ENCODE measurements at places on chromosomes 6 and 20.

DNA sequence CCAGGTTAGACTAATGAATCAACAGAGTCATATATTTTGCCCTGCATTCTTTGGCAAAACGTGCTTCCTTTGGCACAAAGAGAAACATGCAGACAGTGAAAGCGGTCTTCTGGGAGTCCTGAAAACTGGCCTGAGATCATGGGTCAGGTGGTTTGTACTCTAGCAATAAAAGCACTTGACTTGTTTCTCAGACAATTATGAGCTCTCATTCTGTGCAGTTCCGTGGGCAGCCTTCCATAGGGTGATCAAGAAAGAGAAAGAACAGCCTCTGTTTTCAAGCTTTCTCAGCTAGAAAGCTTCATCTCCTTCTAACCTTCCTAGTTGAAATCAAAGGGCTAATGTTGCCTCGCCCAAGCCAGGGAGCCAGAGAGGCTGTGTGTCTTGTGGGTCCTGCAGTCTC lies 62.7 kb upstream of the ISM1 start:
- peak; percentile 10 for DNase-seq

DNA sequence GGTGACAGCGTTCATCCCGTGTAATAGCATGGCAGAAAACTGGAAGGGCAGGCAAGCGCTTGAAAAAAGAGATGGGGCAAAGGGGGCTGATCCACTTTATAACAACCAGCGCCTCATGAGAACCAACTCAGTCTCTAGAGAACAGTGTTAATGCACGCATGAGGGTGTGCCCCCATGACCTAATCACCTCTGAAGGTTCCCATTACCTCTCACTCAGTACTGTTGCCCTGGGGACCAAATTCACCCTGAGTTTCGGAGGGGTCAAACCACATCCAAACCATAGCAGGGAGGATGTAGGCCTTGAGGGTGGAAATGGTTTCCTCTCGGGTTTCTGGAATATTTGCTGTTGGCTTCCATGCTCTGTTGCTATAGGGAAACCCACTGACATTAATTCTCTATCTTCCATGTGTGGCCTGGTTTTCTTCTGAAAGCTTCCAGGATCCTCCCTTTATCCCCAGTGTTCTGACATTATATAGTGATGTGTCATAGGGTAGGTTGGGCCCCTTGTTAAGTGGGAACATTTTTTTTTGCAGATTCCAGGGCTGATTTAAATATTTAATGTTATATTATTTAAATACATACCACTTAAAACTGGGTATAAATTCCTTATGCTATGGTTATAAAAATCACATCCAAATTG lies 65.2 kb downstream of the PPP1R14C start:
- DNase-seq = no peak

- DNase-seq = no peak
These were observed 608.0 kb downstream of the COL12A1 start for GRCh38 chr6:74597840-74598239.

GRCh38 chr6:149053848-149054558 lies 263.5 kb upstream of the TAB2 start:
- DNase-seq = no peak

- no peak for DNase-seq
These were observed 121.5 kb upstream of the RIPOR2 start for GRCh38 chr6:25057111-25057905.

DNA sequence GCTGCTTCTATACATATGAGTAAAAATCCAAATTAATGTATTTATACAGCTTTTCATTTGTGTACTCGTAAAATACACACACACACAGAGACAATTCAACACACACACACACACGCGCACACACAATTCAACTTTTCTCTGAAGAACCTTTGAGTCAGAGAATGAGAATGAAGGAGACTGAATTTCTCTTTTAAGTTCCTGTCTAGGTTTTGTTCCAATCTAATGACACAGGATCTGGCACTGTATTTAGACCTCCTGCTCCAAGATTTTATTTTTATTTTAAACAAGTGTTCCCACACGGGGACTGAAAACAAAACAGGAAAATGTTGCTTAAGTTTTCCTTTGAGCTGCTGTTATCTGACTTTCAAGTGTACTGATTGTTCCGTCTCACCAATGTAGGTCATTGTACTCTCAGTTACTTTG lies 250.8 kb downstream of the LAMA2 start:
- no peak for DNase-seq

DNA sequence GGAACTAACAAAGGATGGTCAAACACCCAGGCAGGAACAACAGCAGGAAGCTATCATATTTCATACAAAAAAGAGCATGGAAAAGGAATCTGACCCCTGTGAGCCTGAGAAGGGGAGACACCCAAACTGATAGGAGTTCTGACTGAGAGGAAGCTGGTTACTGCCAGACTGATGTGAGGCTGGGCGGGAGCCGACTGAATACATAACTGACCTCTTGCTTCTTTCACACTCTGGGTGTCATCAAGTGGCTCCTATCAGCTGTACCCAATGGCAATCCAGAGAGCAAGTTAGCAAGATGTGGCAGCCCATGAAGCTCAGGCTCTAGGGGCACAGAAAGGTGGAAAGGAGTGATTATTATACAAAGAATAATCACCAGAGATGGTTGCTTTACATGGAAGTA lies 795.1 kb upstream of the HS3ST5 start:
- peak; percentile 3 for DNase-seq

DNA sequence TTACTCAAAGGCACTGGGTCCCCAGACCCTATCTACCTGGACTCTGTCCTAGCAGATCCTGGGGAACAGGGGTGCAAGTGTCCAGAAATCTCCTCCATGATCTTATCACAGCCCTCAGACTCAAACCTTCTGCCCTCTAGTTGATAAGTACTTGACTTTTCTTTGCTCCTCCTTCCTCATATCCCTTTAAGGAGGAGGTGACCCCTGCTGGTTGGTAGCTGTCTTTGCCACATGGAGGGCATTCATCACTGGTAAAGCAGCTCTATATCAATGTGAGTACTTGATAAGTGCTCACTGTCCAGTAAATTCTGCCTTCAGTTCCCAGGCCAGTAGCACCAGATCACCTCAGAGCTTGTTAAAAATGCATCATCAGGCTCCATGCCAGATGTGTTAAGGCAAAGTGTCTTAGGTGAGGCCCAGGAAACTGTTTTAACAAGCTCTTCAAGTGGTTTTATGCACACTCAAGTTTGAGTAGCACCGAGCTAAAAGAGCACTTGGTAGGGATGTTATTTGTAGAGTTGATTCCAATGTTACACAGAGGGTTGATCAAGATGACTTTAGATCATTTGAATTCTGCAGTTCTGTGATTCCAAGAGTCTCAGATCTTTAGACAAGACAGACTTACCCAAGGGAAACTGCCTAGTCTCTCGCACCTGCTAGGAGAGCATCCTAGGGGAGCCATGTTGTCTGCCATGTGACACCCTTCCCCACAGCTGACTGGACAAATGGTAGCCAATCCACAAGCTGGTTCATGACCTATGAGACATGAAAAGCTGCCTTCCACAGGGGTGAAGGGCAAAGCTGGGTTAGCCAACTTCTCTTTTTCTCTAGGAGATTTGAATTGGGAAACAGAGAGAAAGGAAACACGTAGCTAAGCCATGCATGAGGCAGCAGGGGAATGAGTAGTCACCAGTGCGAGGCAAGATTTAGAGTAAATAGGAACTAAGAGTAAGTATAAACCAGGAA lies 18.6 kb downstream of the TREML2 start:
- DNase-seq = no peak

DNA sequence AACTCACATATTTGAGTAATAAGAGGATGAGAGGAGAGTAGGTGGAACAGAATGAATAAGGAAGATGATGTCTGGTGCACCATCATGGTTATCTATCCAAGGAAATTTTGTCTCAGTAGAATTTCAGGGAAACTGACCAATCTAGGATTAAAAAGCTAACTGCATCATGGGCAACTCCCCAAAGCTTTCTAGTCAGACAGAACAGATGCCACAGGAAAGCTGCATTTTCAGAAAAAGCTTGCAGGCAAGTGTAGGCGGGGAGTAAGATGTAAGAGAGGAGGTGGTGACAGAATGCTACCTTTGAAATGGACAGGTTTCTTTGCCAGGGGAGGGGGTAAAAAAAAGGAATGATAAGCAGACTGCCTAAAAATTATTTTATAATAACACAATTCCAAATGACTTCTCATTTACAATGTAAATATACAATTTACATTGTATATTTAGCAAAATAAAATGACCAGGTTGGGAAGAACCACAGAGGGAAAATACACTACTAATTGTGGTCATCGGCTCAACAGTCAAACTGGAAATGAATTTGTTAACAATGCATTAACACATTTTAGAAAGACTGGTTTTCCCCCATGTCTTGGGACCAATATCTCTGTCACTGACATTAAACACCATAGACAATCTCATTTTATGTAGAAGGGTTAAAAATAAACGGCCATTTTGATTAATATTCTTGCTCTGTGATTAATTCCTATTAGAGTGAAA lies 15.1 kb downstream of the NHSL1 start:
- DNase-seq = no peak

- no peak for DNase-seq
These were observed 97.6 kb upstream of the DEFB112 start for GRCh38 chr6:50147371-50147770.

- DNase-seq = no peak
These were observed 366.8 kb upstream of the KHDRBS2 start for GRCh38 chr6:62652692-62653328.

DNA sequence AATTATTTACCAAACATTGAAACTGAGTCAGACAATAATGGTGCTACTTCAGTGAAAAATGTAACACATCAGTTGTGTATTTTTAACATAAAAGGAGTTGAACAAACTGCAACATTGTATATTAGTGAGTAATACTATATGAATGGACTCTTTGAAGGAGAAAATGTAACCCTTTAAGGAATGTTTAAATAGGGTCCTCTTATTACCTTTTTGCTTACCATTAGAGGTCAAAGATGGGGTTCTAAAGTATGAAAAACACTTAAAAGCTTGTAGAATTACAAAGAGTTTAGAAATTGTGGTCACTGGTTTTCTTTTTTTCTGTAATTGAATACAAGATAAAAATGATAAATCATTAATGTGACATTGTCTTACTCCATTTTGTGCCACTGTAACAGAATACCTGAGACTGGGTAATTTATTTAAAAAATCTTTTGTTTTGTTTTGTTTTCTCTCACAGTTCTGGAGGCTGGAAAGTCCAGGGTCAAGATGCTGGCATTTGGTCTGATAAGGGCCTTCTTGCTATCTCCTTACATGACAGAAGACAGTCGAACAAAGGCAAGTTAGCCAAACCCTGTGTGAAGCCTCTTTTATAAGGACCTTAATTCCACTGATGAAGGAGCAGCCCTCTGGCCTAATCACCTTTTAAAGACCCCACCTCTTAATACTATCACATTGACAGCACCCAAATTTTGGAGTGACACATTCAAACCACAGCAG lies 43.2 kb downstream of the SESN1 start:
- DNase-seq = no peak

DNA sequence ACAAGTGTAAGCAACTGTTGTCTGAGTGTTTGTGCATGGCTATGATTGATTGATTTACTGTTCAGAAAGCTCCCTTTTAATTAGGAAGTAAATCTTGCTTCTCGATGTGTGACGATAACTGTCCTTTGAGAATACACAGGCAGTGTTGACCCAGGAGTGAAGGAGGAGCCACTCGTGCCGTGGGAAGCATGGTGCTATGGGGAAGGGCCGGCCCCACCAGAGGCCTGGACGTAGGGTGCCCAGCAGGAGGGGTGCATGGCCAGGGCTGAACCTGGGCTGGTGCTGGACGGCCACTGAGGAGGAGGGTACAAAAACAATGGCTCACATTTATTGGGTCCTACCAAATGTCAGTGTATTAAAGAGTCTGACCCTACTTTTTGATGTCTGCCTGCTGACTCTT lies 60.7 kb downstream of the ANKRD60 start:
- no peak for DNase-seq

GRCh38 chr6:24543683-24544082 lies 48.9 kb downstream of the ALDH5A1 start:
- DNase-seq = no peak

DNA sequence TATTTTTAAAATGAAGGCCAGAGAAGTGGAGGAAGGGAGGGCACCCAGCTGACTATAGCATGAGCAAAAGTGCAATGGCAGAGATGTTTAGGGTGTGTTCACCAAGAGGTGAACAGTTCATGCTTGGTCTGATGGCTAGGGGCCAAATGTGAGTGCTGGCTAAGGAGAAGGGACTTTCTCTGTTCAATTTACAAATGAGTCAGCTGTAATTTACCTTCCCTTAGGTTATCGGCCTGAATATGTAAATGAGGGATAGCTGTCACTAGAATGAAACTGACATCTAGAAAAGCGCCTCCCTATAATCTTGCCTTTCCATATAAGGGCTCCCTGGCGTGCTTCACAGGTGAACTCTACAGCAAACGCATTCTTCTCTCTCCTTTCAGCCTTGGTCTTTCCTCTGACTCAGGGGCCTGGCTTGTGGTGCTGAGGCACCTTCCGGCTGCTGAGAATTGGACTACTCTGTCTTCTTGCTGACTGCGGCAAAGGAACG lies 114.7 kb upstream of the BACH2 start:
- DNase-seq = no peak

- DNase-seq = no peak
These were observed 57.5 kb downstream of the RIN2 start for GRCh38 chr20:19815553-19815991.

DNA sequence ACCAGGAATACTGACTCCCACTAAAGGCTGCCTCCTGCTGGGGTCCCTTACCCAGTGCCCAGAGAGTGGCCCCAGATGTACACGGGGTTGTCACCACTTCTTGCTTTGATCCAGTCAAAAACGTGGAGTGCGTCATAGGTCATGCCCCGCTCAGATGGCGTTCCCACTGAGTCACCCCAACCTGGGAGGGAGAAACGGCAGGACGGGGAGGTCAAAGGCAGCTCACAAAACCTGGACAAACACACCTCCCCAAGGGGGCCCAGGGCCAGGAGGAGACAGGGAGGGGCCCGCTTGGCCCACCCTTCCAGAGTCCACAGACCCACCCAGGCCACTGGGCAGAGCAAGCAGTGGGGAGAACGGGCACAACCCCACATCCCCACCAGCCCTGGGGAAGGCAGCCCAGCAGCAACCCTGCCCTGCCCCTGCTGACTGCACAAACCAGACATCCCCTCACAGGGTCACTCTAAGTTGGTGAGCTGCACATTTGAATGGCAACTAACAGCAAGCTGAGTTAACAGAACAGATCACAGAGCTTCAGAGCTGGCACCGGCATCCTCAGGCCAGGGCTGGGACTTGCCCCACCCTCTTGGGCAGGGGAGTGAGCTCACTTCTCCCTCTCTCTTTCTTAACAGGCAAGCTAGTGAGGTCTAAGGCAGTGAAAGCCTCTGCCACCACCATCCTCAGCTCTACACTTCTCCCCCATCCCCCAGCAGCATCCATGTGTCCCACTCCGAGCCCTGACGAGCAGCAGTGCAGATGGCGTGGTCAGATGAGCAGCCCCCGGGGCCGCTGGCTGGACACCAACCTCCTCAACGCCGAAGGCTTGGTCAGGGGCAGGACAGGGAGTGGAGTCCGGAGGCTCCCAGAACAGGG lies 61.7 kb downstream of the PYGB start:
- DNase-seq = no peak

- DNase-seq = no peak
These were observed 93.7 kb downstream of the PSMB1 start for GRCh38 chr6:170459451-170459850.
